Right ventricle myocardium inferior (tissue), 1 donor: ENCODE measurements at places on chromosomes 1 and 21.

- DNase-seq: no peak
Measured at GRCh38 chr21:37231249-37231645, 35.9 kb downstream of the VPS26C start.

DNA sequence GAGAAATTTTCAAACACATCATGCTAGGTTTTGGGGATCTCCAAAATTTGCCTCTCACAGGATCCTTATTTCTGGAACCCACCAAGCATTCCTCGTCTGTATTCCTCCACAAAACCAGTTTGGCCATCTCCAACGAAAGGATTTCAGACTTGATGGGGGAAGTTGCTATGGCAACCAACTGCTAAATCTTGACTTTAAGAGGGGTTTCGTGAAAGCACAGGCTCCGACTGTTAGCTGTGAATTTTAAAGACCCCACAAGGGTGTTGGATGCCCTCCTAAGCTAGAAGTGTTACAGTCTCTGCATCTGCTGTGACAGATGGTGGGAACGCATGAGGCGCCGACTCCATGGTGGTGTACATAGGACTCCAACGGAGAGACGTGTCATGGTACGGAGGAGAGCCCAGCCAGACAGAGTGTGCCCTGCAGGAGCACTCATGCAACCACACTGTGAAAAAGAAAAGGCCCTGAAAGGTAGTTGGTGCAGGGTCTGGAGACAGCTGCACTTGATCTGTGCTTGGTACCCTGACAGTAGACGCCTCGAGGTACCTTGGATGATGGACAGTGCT is 147.1 kb downstream of the ASTN1 start:
- DNase-seq: peak; percentile 58

- no peak for DNase-seq
Measured at GRCh38 chr1:43781574-43781973, 74.2 kb downstream of the ST3GAL3 start.

- DNase-seq: no peak
Measured at GRCh38 chr21:38133240-38133639, 123.6 kb upstream of the KCNJ15 start.

DNA sequence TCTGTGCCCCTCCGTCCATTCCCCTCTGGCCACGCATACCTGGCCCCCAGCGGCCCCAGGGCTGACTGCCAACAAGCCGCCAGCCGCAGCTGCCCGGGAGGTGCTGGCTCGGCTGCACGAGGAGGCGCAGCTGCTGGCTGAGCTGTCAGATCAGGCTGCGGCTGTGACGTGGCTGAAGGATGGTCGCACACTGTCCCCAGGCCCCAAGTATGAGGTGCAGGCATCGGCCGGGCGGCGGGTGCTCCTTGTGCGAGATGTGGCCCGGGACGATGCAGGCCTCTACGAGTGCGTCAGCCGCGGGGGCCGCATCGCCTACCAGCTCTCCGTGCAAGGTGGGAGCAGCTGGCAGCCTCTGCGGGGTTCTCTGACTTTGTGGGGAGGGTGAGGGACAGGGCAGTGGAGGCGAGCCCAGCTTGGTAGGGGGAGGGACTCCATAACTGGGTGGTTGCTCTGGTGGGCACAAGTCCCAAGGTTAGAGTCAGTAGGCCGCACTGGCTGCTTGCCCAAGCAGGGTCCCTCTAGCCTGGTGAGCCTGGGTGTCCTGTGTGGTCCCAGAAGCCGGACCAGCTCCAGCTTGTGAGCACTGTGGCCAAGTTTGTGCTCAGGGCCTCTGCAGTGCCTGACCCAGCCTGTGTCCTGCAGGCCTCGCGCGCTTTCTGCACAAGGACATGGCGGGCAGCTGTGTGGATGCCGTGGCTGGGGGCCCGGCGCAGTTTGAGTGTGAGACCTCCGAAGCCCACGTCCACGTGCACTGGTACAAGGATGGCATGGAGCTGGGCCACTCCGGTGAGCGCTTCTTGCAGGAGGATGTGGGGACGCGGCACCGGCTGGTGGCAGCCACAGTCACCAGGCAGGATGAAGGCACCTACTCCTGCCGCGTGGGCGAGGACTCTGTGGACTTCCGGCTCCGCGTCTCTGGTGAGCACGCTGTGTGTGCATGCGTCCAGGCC is 8.8 kb downstream of the OBSCN start:
- no peak for DNase-seq

DNA sequence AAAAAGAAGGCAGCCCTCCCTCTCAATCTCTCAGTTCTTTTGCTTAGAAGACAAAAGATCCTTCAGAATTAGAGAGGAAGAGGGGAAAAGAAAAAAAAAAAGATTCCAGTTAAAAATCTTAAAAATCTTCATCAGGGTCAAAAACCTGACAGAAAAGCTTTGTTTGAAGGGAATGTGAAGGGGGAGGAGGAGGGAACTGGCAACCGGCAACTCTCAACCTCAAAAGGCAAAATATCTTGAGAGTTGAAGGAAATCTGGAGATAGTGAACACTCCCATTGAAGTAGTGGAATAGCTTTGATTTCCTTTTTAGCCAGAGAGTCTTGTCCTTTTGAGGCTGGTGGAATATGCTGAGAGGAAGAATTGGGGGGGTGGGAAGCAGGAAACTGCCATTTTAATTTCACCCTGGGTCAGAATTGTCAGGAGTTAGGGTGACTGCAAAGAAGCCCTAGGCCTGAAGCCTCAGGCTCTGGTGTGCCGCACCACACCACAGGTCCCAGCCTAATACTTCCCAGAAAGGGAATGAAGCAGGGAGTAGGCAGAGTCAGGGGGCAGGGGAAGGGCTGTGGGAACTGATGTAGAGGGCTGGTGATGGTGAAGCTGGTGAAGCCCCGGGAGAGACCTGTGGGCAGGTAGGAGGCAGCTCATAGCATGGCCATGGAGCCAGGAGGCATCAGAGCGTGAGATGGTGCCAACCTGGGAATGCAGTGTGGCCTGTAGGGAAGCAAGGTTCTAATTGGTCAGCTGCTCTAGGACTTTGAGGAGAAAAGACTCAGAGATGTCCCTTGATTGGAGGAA is 24.6 kb downstream of the KIRREL1 start:
- DNase-seq: no peak

- no peak for DNase-seq
Measured at GRCh38 chr1:234175363-234175762, 197.9 kb upstream of the COA6 start.

- DNase-seq: no peak
Measured at GRCh38 chr21:20617130-20617529, 381.1 kb upstream of the NCAM2 start.

- DNase-seq: no peak
Measured at GRCh38 chr1:110671361-110671760, 3.4 kb downstream of the KCNA3 start.

DNA sequence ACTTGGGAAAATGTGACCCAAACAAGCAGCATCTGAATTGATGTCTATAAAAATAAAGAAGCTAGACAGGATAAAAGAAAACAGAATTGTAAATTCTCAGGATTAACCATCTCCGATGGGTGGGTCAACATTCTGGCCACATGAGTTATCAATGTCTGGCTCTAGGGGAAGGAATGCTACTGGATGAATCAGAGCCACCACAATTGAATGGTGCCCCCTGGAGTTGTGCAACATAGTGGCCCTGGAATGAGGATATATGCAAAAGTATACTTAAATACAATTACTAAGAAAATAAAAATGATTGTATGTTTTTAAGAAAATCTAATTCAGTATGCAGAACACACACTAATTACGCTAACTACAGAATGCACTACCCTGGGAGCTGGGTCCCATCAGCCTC is 185.6 kb downstream of the TGFBR3 start:
- no peak for DNase-seq

- no peak for DNase-seq
Measured at GRCh38 chr21:40707656-40708244, 139.2 kb downstream of the DSCAM start.

GRCh38 chr1:39694026-39694425 is 2.8 kb upstream of the HPCAL4 start:
- DNase-seq: no peak

DNA sequence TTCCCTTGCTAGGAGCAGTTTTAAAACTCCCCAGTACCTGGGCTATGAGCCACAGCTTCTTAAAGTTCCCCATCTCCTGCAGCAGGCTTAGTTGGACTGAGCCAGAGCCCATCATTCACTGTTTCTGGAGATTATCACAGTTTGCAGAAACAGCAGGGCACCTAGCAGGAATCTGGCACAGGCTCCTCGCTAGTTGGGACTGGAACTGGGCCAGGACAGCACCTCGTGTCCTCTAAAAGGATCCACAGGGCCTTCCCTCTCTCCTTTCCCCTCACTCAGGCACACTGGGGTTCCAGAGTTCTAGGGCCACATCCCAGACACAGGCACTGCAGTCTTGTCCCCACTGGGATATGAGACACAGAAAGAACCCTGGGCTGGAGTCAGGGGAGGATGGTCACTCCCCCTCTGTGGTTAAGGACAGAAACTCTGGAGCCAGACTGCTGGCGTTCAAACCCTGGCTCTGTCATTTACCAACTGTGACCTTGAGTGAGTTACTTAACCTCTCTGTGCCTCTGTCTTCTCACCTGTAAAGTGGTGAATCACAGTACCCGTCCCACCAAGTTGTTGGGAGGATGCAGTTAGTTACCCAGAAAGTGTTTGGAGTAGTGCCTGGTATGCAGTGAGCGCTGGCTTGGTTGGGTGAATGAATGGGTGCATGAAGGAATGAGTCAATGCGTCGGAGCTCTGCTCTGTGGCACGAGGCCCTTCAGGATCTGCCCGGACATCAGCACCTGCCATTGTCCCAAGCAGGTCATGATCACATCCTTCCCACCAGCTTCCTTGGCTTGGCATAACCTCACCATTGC is 18.8 kb upstream of the ECE1 start:
- no peak for DNase-seq
